GM04503 (cell line): ENCODE measurements at places on chromosomes 3 and 15.
A peak's percentile ranks its signal among the peaks of the same experiment; 100 is the strongest.

GRCh38 chr3:2896308-2896939 lies 213.8 kb downstream of the IL5RA start:
- no peak for DNase-seq

GRCh38 chr3:59341459-59341858 lies 291.6 kb upstream of the CFAP20DC start:
- no peak for DNase-seq

DNA sequence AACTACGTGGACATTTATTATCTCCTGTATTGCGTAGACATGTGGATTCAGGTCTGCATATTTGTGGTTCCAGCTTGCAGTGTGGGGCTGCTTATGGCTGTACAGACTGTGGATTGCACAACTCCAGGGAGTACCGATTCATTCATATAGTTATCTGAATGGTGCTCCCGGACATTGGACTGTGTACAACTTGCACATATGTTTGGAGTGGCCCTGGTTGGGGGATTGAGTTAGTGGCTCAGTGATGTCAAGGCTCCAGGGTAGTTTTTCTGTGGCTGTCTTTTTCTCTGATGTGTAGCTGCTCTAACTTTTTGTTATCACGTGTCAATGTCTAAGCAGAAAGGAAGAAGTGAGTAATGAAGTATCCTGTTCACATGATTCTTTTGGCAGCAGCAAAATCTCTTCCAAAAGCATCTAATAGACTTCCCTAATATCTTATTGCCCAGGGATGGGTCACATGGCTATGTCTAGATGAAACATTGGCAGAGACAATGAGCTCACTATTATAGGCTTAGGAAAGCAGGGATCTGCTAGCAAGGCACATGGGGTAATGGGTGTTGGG lies 15.8 kb downstream of the ST3GAL6 start:
- peak; percentile 26 for DNase-seq

DNA sequence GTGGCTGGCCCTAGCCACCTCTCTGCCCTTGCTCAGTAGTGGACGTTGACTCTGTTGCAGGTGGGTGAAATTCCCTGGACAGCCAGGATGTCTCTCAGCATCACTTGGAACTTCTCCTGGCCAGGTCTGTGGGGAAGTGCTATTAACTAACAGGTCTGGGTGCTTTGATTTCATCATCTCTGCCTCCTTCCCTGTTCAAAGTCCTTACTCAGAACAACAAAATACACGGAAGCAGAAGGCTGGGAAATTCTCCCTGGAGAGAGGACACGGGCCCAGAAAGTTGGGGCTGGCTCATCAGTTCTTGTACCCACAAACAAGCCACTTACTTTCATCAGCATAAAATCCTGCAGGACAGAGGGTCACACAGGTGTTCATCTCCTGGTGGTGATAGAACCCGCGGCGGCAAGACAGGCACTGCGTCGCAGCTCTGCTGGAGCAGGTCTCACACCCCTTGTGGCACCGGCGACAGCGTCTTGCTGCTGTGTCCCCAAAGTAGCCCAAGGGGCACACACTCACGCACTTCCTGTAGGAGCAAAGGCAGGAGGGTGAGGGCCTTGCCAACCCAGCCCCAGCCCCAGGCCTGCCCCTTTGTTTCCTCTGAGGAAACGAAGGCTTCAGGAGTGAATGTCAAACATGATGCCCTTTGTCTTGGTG lies 29.6 kb upstream of the SNRPA1 start:
- DNase-seq, result no peak

GRCh38 chr3:159266779-159267178 lies 464.9 kb downstream of the MFSD1 start:
- DNase-seq, result no peak

GRCh38 chr3:134250717-134251220 lies at the start of gene RYK:
TSS of gene RYK (minus strand) at chr3:134250859. CDS start at chr3:134250654, 205 bp downstream.
- DNase-seq, result no peak

DNA sequence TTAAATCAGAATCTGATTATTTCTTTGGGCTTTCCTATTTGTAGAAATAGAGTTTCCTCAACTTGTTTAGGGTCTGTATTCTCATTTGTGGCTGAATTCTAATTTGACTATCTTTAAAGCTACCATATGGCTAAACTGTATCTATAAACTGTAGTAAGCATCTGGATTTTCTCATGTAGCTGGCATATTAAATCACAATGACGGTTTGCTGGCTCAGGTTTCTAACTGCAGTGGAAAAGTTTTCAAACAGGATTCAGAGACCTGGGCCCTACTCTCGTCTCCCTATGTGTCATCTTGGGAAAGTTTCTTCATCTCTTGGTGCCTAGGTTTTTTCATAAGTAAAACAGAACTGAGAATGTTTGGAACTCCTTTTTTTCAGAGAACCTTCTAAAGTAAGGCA lies 68.3 kb downstream of the GALK2 start:
- DNase-seq, result peak; percentile 48

DNA sequence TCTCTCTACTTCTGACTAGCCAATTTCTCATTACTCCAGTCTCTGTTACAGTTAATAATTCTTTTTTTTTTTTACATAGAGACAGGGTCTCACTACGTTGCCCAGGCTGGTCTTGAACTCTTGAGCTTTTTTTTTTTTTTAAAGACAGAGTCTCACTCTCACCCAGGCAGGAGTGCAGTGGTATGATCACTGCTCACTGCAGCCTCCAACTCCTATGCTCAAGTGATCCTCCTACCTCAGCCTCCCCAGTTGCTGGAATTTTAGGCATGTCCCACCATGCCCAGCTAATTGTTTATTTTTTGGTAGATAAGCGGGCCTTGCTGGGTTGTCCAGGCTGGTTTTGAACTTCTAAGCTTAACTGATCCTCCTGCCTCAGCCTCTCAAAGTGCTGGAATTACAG lies 13.6 kb downstream of the IP6K1 start:
- no peak for DNase-seq

- DNase-seq, result no peak
Observed at GRCh38 chr3:5017925-5018531, 38.8 kb downstream of the BHLHE40 start.

DNA sequence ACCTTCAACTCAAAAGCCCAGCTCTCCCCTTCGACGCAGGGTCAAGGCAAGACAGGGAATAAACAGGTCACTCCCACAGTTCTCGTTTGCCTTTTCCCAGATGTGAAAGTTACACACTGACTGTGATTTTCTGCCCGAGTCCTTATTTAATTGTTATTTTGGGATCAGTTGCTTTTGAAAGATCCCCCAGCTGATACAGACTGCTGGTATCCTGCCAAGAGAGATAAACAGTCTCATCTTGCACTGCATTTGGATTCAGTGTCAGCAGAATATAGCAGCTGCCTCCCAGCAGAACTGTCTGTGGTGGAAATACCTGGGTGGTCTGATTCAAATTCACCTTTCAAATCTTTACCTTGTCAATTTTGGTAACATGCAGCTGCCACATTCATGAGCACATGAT lies 56.0 kb upstream of the FAM3D start:
- DNase-seq, result no peak

GRCh38 chr3:111277226-111277625 lies 205.6 kb downstream of the NECTIN3 start:
- peak; percentile 18 for DNase-seq

- DNase-seq, result no peak
Observed at GRCh38 chr15:38053776-38054175, 119.3 kb downstream of the TMCO5A start.

DNA sequence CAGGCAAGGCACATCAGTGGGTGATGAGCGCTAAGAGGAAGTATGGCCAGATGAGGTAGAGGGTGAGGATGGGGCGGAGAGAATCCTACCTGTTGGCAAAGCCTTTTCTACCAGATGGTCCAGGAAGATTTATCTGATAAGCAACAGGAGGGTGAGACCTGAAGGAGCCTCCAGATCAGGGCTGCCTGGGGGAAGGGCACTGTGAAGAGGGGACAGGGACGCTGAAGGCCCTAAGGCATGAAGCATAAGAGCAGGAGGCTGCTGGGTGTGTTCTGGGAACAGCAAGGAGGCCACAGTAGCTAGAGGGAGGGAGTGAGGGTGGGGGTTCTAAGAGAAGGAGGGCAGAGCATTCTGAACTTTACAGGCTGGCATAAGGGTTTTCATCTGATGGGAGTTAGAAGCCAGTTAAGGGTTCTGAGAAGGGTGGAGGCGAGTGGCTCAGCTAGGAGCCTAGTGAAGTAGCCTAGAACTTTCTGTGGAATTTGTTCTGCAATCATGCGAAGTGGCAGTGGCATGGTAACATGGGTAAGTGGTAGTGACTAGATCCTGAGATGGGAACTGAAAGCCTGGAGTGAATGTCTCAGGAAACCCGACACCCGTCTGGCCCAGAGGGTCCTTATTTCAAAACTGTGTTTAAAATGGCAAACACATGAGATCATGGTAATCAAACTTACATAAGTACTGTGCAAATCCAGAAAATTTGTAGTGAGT lies 29.9 kb downstream of the CGNL1 start:
- DNase-seq, result no peak

- DNase-seq, result no peak
Observed at GRCh38 chr15:41423979-41424659, 7.2 kb downstream of the RTF1 start.

GRCh38 chr3:140823106-140823505 lies 118.5 kb upstream of the SLC25A36 start:
- no peak for DNase-seq

DNA sequence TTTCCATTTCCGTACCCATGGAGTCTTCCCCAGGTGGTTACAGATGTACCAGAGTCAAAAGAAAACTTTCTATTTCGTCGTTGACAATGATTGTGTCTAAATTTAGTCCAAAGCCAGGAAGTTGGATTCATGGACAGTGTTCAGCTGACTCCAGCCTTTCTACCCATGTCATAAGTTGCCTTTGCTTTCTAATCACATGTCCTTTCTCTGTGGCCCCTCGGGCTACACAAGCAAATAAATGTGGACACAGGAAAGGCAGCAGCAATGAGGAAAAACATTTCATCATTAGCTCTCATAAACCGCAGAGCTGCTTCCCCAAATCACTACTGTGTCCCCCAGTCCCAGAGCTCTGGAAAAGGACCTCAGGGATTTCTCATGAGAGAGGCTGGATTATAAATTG lies 82.0 kb downstream of the USF3 start:
- no peak for DNase-seq

- DNase-seq, result no peak
Observed at GRCh38 chr3:46866720-46867549, 3.7 kb upstream of the MYL3 start.

DNA sequence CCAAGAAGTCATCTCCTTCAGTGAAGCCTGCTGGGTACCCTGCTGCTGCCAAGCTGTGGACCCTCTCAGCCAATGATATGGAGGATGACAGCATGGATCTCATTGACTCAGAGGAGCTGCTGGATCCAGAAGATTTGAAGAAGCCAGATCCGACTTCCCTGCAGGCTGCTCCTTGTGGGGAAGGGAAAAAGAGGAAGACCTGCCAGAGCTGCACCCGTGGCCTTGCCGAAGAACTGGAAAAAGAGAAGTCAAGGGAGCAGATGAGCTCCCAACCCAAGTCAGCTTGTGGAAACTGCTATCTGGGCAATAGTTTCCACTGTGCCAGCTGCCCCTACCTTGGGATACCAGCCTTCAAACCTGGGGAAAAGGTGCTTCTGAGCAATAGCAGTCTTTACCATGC lies 13.7 kb upstream of the ANP32A start:
- DNase-seq, result no peak

DNA sequence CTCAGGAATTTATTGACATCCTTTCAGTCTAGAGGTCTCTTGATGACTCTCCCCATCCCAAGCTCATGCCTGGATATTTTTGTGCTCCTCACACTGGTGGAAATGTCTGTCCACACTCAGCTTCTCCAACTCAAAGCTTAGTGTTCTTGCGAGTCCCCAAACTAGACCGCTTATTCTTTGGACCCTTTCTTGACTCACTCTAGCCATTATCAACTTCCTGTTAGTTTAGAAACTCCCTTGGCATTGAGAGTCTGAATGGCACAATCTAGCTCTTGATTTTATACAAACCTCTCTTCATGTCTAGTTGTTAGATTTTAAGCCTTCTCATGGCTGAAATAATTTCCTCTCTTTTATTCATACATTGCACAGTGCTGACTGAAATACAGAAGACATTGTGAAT lies 19.6 kb downstream of the TIGIT start:
- no peak for DNase-seq

GRCh38 chr15:81813215-81813614 lies 232.6 kb downstream of the MEX3B start:
- no peak for DNase-seq

- no peak for DNase-seq
Observed at GRCh38 chr15:39393575-39394335, 187.1 kb upstream of the THBS1 start.

DNA sequence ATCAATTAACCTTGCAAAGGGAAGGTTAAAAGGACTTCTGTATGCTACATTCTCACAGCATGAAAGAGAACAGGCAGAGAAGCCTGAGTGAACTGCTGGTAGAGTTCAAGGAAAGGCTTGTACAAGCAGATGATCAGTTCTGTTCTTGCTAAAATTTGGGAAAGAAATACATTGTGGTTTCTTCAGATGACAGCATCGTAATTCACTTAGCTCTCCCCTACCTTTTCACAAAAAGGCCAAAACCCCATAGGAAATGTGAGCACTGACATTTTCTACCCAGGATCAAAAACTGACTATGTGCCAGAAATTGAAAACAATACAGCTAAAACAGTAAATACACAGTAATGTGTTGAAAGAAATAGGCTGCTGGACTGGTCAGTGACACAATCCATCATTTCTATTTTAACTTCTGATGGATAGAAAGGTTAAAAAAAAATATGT lies 216.4 kb downstream of the DPH6 start:
- no peak for DNase-seq
